ENCODE measurements at places on chromosomes 6 and 20.

GRCh38 chr6:19329078-19329477 is 508.1 kb upstream of the ID4 start:
- DNase-seq: no peak

GRCh38 chr6:44771647-44772415 is 384.3 kb downstream of the CDC5L start:
- DNase-seq: no peak

DNA sequence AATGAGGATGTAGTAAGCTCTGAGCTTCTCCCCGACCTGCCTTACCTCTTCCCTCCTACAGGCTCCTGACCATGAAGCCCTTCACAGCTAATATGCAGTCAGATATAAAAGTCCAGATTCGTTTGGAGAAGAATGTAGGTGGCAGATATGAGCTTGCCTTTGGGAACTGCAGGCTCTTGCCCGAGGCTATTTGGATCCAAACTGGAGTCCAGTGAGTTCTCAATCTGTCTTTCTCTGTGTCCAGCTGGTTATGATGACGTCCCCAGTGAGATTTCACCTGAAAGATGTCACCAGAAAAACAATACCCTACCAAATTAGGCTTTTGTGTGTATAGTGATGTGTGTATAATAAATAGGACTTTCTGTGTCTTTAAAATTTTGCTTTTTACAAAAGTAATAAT is 14.7 kb upstream of the BPIFA3 start:
- no peak for DNase-seq

DNA sequence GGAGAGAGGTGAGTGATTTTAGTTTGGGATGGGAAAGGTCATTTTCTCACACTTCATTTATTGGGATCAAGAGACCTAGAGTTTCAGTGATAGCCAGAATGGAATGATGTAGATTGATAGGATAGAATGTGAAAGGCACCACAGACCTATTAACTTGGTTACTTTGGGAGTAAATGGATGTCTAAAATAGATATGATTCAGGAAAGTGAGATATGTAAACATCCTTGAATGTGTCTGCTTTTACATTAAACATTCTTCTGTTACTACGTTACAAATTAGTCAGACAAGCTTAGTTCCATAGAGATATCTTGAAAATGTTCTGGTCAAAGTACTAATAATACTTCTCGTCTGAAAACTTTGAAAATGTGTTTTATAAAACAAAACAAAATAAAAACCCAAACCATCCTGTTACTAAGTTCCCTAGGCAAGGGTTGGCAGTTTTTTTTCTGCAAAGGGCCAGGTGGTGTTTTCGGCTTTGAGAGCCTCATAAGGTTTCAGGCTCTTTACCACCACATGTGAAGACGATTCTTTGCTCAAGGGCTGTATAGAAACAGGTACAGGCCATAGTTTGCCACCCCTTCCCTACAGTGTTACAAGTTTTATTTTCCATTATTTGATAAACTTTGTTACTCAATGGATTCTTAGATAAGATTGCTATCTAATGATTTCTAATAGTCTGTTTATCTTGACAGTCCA is 3.4 kb downstream of the CYB5R4 start:
- no peak for DNase-seq

GRCh38 chr20:20371681-20372080 is 3.8 kb downstream of the INSM1 start:
- no peak for DNase-seq

- no peak for DNase-seq
These were observed 376.7 kb downstream of the CDH26 start for GRCh38 chr20:60334911-60335310.

GRCh38 chr20:13022401-13023155 is 13.8 kb downstream of the SPTLC3 start:
- DNase-seq: no peak

DNA sequence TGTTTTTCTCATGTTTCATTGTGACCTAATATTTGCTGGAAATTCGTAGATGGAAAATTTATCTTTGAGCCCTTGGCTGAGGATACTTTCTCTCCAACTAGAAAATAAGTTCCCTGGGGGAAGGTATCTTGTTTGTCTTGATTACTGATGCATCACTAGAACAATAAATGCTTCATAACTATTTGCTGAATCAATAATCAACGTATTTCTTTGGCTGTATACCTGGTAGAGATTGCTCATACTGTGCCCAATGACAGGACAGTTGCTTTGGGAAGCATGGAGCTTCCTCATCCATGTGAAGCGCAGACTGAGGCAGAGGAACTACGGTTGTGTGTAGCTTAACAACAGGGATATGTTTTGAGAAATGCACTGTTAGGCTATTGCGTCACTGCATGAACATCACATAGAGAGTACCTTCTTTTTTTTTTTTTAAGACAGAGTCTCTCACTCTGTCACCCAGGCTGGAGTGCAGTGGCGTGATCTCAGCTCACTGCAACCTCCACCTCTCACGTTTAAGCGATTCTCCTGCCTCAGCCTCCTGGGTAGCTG is 34.2 kb upstream of the RPN2 start:
- no peak for DNase-seq

DNA sequence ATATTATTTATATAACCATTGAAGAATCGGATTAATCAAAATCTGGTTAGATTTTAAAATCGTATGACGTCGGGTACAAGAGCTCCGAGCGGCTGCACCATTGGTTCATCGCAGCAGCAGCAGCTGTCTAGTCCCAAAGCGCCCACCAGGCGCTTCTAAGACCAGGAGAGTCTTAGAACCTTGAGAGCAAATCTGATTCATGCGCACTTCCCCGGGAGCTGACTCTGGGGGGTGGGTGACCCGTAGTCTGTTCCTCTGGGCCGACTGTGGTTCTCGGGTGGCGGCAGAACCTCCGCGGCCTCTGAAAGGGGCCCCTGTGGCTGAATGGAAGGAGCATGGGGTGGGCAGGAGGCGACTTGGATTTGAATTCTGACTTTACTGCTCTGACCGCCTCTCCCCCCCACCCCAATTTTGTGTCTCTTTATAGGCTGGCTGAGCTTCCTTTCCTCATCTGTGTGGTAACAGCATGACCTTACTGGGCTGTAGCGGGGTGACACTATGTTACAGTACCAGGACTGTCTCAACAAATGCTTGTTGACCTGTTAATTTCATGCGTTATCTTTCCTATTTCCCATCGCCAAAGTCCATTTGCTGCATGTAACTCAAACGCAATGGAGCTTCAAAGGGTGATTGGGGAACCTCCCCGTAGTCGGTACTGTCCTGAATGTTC is 119.7 kb downstream of the RTN4IP1 start:
- no peak for DNase-seq

GRCh38 chr6:125315548-125315947 is 13.8 kb upstream of the HDDC2 start:
- no peak for DNase-seq

GRCh38 chr6:7998103-7998725 is 66.0 kb downstream of the BLOC1S5 start:
- DNase-seq: no peak

GRCh38 chr20:20017001-20017843 is at the start of gene NAA20:
NAA20 (plus strand) TSS chr20:20017362; CDS start chr20:20017397, 35 bp downstream.
- DNase-seq: peak; percentile 74

DNA sequence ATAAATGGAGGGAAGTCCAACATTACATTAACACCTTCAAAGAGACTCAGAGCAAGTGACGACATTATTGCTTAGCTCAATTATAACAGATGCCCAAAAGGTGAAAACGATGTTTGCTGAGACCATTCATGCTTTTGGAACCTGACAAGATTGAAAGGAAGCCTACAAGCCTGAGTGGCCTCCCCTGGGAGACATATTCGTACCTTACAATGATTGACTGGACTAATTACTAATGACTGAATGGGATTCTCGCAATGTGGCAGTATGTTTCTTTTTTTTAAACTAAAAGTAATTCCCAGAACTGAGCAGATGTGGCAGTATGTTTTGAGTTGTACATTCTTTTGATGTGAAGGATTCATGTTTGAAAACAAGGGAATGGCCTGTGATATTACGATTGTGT is 49.9 kb downstream of the VEGFA start:
- no peak for DNase-seq

DNA sequence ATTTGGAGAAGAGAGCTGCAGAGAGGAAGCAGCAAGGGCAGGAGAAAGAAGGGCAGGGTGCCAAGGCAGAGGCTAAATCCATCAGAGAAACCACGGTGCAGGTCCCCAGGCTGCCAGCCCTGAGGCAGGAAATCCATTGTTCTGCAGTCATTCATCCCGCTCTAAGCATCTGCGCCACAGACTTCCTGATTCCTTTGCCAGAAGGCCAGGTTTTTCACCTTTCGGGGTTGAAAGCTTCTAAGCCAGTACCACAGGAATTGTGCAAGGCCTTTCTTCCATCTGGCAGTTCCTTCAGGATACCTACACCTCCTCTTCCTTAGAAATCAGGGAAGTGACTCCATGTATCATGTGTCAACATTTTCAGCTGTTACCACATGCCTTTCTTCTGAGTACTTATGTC is 45.6 kb downstream of the ADGRF5 start:
- no peak for DNase-seq

DNA sequence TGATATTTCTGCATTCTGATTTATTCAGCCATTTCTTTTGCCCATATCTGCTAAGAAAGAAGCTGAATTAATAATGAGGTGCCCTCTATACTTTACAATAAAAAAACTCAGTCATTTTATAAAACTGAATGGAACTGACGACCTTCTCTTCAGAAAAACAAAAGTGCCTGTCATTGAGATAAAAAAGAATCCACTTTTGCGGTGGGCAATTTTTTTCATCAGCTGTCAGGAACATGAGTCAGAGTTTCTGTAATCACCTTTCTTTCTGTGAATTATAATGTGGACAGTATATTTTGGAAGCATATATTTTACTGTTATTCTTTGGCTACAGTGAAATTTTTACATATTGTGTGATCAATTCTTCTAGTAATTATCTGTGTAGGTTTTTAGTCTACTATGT is 33.4 kb downstream of the IL20RA start:
- no peak for DNase-seq

DNA sequence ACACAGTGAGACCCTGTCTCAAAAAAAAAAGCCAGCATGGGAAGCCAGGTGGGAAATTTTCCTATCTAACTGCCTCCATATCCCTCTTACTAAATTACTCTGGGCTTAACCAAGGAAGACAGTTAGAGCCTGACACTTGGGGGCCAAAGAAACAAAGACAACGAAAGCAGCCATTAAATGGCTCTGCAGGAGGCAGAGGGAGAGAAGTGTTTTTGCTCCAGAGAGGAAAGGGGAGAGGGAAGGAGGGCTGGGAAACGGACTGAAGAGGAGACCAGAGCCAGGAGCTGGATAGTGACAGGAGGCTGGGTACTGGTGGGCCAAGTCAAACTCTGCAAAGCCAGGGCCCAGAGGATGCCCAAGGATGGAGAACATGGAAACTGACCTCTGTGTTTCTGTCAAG is 10.7 kb upstream of the TGIF2 start:
- no peak for DNase-seq

GRCh38 chr6:136510299-136510698 is 39.9 kb downstream of the MAP7 start:
- DNase-seq: no peak

DNA sequence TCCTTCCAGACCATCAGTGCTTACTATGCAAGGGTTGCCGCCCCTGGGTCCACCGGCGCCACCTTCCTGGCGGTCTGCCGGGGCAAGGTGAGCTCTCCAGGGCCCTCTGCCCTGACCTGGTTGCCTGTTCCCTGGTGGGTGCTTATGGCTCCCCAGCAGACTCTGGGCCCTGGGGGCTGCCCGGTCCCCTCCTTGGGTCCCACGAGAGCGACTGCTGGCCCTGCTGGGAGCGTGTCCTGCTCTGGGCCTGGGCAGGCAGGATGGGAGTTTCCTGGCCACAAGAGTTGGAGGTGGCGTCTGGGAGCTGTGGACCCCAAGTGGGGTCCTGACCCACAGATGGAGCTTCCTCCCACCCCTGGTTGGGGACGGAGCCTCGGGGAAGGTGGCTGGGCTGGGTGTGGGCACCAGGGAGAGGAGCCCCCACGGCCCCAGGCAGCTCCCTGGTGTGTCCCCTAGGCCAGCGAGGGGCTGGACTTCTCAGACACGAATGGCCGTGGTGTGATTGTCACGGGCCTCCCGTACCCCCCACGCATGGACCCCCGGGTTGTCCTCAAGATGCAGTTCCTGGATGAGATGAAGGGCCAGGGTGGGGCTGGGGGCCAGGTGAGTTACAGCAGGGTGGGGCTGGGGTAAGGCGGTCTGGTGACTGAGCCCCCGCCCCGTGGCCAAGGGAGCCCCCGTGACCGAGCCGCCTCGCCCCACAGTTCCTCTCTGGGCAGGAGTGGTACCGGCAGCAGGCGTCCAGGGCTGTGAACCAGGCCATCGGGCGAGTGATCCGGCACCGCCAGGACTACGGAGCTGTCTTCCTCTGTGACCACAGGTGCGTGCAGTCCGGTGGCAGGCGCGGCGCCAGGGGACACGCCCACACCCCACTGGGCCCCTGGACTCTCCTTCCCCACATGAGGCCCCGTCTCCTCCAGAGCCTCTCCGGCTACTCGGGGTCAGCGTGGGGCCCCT is 7.1 kb upstream of the TNFRSF6B start:
- DNase-seq: no peak

DNA sequence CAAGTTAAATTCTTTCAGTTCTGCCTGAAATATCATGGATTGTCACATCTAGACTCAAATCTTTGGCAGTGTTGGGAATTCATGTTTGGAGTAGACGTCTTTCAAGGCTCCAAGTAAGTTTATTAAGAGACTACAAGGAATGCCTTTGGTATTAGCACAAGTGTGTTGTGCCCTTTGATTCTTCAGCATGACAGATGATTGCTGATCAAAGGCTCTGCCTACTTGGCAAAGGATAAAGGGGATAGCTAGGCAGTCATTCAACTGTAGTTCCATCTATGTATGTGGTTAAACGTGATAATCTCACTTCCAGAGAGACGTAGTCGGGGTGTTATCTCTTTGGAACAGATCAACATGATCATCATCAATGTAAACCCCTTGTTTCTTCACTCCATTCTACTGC is 86.2 kb downstream of the SPTLC3 start:
- no peak for DNase-seq

DNA sequence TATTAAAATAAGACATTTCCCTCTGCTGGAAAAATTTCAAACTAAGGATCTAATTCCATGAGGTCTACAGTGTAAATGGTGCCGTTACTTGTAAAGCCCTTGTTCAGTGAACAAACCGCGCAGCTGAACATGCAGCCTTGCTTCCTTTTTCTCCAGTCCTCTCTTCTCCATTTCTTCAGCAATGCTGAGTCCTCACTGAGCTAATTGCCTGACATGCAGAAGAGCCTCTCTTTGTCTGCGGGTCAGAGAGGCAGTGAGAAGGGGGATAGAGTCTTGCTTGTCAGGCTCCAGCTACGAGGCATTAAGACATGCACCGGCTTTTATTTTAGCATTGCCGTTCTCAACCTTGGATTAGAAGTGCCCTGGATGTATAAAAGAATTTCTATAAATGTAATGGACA is 25.7 kb downstream of the ZDHHC14 start:
- DNase-seq: no peak
